ENCODE measurements at places on chromosomes 4 and X.

DNA sequence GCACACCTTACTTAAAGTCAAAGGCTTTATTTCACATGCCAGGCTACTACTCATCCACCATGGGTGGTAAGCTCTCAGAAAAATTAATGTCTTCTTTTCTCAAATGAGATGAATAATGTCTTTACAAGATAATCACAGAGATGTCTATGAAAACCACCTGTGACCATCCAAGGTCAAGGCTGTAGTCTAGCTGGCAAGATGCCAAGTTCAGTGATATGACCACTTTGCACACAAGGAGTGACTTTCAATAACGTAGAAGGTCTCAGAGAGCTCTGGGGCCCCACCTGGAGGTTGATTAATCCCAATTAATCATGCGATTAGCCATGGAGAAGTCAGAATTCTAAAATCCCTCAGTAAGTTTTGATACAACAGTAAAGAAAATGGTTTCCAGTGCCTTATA is 20.5 kb downstream of the ANOS1 start:
- no peak for DNase-seq

- no peak for DNase-seq
Measured at GRCh38 chr4:26719954-26720552, 136.2 kb downstream of the TBC1D19 start.

- DNase-seq: no peak
Measured at GRCh38 chr4:139576219-139576618, 20.2 kb upstream of the SETD7 start.

GRCh38 chr4:16027626-16028025 is 56.2 kb downstream of the PROM1 start:
- no peak for DNase-seq

- no peak for DNase-seq
Measured at GRCh38 chrX:63424063-63424462, 72.9 kb upstream of the SPIN4 start.

GRCh38 chr4:85681221-85681657 is 206.3 kb downstream of the ARHGAP24 start:
- no peak for DNase-seq

GRCh38 chrX:142671036-142671435 is 354.7 kb upstream of the SPANXN4 start:
- DNase-seq: no peak

GRCh38 chr4:15738877-15739276 is 36.0 kb downstream of the BST1 start:
- DNase-seq: no peak

- no peak for DNase-seq
Measured at GRCh38 chr4:15489551-15489950, 19.9 kb downstream of the CC2D2A start.

- DNase-seq: no peak
Measured at GRCh38 chr4:129403848-129404247, 307.9 kb downstream of the C4orf33 start.

- peak; percentile 53 for DNase-seq
Measured at GRCh38 chr4:64158648-64159326, 250.5 kb downstream of the TECRL start.

- DNase-seq: no peak
Measured at GRCh38 chr4:176309046-176309445, 10.7 kb upstream of the SPCS3 start.

- DNase-seq: no peak
Measured at GRCh38 chr4:10816571-10816970, 132.0 kb upstream of the CLNK start.

DNA sequence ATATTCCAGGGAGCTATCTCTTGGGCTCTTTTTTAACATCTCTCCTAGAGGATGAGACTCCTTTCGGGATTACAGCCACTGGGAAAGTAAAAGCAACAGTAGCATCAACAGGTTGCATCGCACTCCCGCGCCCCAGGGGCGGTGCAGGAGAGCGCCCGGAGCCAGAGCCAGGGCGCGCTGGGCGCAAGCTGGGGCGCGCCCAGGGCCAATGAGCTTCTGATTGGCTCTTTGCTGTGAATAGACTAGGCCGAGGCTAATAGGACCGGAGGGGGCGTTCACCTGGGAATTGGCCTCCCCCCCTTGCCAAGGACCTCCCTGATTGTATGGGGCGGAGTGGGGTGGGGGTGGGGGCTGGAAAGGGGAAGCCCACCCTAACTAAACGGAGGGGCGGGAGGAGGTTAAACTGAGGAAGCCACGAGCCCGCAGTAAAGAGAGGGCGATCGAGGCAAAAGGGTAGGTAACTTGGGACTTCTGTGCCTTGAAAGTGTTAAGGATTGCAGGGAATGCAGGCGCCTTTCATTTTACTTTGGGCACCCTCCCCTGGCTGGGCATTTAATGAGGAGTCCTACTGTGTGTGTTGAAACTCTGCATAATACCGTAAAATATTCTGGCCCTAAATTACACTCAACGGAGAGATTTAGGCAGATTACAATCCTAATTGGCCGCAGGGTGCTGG is 1.1 kb upstream of the ATOH1 start:
- DNase-seq: peak; percentile 89

GRCh38 chr4:99645036-99645435 is 12.6 kb downstream of the C4orf54 start:
- no peak for DNase-seq

DNA sequence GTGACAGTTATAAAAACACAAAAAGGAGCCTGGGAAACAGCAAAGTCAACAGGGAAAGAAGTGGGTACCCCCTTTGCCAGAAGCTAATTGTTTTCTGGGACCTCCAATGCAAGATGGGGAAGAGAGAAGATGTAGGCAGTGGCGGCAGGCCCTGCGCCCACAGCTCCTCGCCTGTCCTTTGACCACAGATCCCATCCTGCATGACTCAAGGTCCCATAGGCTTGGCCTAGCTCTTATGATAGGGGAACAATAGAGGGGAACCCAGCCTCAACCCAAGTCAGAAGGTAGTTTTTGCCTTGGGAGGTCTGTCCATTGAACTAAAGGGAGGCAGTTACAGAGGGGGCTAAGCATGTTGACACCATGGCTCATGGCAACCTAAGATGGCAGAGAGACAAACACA is 14.2 kb downstream of the ZMYM3 start:
- DNase-seq: no peak

DNA sequence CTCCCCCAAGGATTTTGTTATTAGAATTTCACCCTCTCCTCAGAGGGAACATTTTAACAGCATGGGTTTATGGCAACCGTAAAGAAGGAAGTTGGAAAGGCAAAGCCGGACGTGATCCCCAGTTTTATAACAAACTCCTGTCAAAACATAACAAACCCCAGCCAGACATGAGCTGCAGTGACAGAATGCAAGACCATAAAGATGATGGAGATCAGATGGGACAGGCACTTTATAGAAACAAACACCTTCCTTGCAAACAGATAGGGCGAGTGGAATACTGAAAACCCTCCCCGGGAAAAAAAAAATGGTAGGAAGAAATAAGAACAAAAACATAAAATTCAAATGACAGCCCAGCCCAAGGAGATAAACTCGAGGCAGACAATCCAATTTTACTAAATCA is 281.4 kb downstream of the LDB2 start:
- DNase-seq: no peak
